CD4-positive, CD25-positive, alpha-beta regulatory T cell (primary cell): ENCODE measurements at places on chromosomes 5 and 9. TPM values are rescaled to one million over a fixed set of nuclear protein-coding genes. Genes with fewer than 3 reads are reported as not detected.
A peak's percentile ranks its signal among the peaks of the same experiment; 100 is the strongest.

DNA sequence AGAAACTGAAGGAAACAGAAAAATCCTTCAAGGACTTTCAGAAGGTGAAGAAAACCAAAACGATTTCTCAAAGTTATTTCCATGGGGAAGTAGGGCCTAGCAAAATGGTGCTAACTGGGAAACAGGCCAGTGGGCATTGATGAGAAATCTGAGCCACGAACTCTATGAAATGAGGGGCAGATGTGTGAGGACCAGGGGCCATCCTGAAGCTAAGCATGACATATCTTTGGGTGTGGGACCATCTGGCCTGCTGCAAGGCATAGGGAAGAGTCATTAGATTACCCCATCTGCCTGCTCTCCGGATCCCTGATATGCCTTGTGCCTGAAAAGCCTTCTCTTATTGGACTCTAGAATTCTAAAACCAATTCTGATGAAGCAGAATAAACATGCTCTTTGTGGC lies 143.8 kb downstream of the PALM2AKAP2 start:
- DNase-seq = no peak
- peaks cover 7% of the 10 kb centered on the region for H3K4me1 ChIP-seq
- H3K27ac ChIP-seq = no peak overlapping the region
- H3K36me3 ChIP-seq = no peaks in the 10 kb centered on the region
- no peak overlapping the region for H3K4me3 ChIP-seq

- DNase-seq = no peak
- H3K4me1 ChIP-seq = no peaks in the 10 kb centered on the region
- no peak overlapping the region for H3K27ac ChIP-seq
- no peaks in the 10 kb centered on the region for H3K27me3 ChIP-seq
- no peaks in the 10 kb centered on the region for H3K36me3 ChIP-seq
Observed at GRCh38 chr5:59837071-59837470, 56.5 kb downstream of the PDE4D start.

- H3K4me3 ChIP-seq = no peak overlapping the region
- H3K4me1 ChIP-seq = no peaks in the 10 kb centered on the region
- peaks cover 2% of the 10 kb centered on the region for H3K27me3 ChIP-seq
Observed at GRCh38 chr9:69936427-69936826, 107.2 kb upstream of the MAMDC2 start.

DNA sequence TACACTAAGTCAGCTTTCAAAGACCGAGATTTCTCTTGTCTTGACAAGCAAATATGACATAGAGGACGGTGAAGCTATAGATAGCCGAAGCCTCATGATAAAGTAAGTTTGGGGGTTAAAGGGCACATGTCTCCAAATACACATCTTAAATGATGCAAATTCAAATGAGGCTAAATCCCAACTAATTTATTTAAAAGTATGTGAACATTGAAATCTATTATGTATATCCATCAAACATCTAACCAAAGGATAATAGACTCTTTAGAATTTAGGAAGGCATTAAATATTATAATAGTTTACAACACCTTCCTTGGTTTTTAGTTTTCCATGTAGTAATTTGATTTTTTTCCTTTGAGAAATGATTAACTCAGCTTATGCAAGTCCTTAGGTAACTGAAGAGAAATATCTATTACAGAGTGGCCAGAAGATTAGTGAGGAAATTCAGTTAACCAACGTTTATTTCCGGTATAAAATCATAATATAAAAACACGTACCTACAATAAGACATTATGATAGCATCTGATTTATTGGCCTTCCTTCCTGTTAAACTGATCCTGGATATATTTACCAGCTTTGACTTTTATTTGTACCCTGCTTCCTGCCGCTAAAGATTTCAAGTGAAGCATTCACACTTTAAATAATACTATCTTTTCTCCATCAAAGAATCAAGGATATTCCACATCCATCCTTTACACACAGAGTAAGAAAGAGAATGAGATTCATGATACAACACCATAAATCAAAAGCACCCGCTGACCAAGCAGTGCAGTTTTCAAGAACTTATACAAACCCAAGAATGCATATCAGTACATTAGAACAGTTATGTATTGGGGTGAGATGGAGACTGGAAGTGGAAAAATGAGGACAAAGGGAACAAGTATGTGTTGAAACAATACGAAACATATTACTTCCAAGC lies 31.9 kb upstream of the F2R start:
- DNase-seq = no peak
- peaks cover 74% of the 10 kb centered on the region for H3K36me3 ChIP-seq
- H3K4me1 ChIP-seq = no peaks in the 10 kb centered on the region
- H3K4me3 ChIP-seq = no peak overlapping the region
- no peak overlapping the region for H3K27ac ChIP-seq

GRCh38 chr9:137411645-137412380 lies 11.1 kb downstream of the EXD3 start:
- H3K4me3 ChIP-seq = no peak overlapping the region
- H3K27ac ChIP-seq = no peak overlapping the region
- no peaks in the 10 kb centered on the region for H3K36me3 ChIP-seq
- peaks cover 24% of the 10 kb centered on the region for H3K4me1 ChIP-seq
- DNase-seq = peak; percentile 57

DNA sequence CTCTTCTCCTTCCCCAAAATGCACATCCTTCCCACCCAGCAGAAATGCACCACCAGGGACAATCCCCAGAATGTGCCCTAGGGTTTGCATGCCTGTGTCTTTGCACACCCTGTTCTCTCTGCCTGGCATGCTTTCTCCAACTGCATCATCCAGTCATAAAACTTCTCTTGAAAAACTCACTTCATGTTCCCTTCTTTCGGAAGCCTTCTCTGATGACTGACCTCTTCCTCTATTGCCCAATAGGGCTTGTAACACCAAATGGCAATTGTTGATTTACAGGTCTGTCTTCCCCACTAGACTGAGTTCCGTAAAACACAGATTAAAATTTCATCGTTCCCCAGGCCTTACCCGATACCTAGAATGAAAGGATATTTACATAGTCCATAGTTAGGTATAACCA lies 83.1 kb upstream of the SPOCK1 start:
- no peaks in the 10 kb centered on the region for H3K36me3 ChIP-seq
- DNase-seq = no peak
- H3K27ac ChIP-seq = no peak overlapping the region
- no peaks in the 10 kb centered on the region for H3K27me3 ChIP-seq

DNA sequence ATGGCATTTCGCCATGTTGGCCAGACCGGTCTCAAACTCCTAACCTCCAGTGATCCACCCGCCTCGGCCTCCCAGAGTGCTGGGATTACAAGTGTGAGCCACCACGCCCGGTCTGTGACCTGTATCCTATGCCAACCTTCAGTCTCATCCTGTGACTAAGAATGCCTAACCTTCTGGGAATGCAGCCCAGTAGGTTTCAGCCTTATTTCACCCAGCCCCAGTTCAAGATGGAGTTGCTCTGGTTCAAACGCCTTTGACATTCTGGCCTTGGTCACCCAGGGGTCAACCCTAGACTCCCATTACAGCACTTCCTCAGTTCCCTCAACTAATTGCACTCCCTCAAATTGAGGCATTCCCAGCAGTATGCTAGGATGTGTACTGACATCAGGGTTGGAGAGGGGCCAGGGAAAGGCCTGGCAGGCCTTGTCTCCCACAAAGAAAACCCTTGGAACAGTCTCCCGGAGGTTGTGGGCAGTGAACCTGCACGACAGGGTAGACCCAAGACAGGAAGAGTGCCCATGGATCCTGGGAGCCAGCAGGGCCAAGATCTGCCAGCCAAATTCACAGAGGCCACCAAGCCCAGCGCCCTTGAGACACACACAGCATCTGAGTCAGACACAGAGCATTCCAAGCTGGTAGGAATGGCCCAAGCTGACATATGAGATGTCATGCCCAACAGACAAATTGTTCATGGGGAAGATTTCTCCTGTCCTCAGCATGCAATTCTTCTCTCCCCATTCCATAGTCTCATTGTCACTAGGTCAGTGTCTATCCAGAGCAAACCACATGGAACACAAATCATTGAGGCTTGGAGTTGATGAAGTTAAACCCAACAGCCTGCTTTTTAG lies 24.9 kb upstream of the SMU1 start:
- no peak overlapping the region for H3K4me3 ChIP-seq
- no peak overlapping the region for H3K27ac ChIP-seq
- no peaks in the 10 kb centered on the region for H3K36me3 ChIP-seq
- no peaks in the 10 kb centered on the region for H3K4me1 ChIP-seq
- DNase-seq = no peak

- H3K4me1 ChIP-seq = no peaks in the 10 kb centered on the region
- H3K27me3 ChIP-seq = peaks cover 2% of the 10 kb centered on the region
- DNase-seq = no peak
- no peaks in the 10 kb centered on the region for H3K36me3 ChIP-seq
- H3K27ac ChIP-seq = no peak overlapping the region
- H3K4me3 ChIP-seq = no peak overlapping the region
Observed at GRCh38 chr9:19028835-19029451, 4.1 kb downstream of the SAXO1 start.

DNA sequence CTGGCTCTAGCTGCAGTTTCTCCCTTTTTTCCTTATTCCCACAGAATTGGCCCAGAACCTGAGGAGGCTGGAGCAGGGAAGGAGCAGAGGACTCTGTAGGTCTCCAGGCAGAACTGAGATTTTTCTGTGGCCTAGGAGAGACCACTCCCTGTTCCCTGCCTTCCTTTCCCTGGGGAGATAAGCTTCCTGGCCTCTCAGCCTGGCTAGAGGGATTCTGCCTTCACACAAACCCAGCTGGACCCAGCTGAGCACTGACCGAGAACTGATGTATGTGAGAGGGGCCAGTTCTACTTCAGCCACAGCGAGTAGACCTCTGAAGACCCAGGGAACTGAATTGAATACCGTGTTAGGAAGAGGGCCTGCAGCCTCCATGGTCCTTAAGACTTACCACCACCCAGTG lies 48.0 kb downstream of the RUSC2 start:
- H3K4me3 ChIP-seq = no peak overlapping the region
- H3K4me1 ChIP-seq = no peaks in the 10 kb centered on the region
- no peak overlapping the region for H3K27ac ChIP-seq
- H3K36me3 ChIP-seq = no peaks in the 10 kb centered on the region
- H3K27me3 ChIP-seq = peaks cover 3% of the 10 kb centered on the region

DNA sequence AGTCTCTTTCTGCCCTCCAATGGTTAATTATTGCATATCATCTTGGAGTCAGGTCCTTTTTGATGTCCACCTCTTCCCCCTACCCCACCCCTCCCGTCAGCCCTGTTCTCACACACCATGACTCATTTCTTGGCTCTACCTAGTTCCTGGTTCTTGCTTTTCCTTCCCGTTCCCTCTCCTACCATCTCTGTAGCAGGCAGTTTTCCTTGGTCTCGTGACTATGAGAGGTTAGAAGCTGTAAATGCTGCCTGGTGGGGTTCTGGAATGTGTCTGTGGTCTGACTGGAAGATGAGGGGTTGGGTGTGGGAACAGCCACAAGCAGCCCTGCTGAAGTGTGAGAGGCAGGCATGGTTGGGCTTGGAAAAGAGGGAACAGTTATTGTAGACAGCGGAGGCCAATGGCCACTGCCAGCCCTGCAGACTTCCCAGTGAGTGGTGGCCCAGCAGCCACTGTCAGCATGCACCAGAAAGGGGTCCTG lies 18.2 kb downstream of the SLC22A5 start:
- no peaks in the 10 kb centered on the region for H3K36me3 ChIP-seq
- no peaks in the 10 kb centered on the region for H3K27me3 ChIP-seq
- peaks cover 15% of the 10 kb centered on the region for H3K4me1 ChIP-seq
- H3K27ac ChIP-seq = no peak overlapping the region
- H3K4me3 ChIP-seq = no peak overlapping the region
- DNase-seq = no peak

DNA sequence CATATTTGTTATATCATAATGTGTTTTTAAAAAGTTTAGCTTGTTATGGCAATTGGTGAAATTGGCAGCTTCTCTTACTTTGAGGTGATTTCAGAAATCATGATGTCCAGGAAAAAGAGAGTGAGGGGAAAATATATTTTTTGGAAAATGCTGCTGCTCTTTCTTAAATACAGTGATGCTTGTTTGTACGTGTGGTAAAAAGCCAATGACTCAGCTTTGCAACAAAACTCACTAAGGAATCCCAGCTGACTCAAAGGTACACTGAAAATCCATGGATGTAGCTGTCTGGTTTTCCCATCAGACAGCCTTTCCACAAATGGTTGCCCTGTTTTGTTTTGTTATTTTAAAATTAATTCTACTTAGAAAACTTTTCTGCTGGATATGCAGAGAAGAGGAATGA lies 306.4 kb upstream of the PAPPA start:
- no peak for DNase-seq
- H3K36me3 ChIP-seq = no peaks in the 10 kb centered on the region
- H3K27ac ChIP-seq = no peak overlapping the region
- H3K4me1 ChIP-seq = no peaks in the 10 kb centered on the region

DNA sequence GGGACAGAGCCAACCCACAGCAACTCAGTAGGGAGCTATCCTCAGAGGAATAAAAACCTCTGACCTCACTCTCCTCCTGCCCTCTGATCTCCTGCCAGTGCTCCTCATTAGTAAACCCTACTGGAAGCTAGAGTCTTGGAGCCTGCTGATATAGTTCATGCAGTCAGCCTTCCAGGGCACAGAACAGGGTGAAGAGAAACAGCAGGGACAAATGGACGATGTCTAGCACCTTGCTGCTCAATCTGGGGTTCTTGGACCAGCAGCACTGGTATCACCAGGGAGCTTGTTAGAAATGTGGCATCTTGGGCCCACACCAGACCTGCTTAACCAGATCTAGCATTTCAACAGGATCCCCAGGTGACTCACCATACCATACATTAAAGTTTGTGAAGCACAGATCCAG lies 5.5 kb upstream of the GALNT12 start:
- peaks cover under 1% of the 10 kb centered on the region for H3K4me1 ChIP-seq
- no peaks in the 10 kb centered on the region for H3K36me3 ChIP-seq
- DNase-seq = no peak
- H3K4me3 ChIP-seq = no peak overlapping the region
- no peak overlapping the region for H3K27ac ChIP-seq

GRCh38 chr9:36392489-36392888 lies 7.6 kb downstream of the RNF38 start:
- H3K4me3 ChIP-seq = no peak overlapping the region
- DNase-seq = no peak
- no peaks in the 10 kb centered on the region for H3K27me3 ChIP-seq
- no peak overlapping the region for H3K27ac ChIP-seq
- peaks cover 48% of the 10 kb centered on the region for H3K4me1 ChIP-seq

- H3K27me3 ChIP-seq = no peaks in the 10 kb centered on the region
- no peak overlapping the region for H3K4me3 ChIP-seq
- no peak for DNase-seq
- no peak overlapping the region for H3K27ac ChIP-seq
- no peaks in the 10 kb centered on the region for H3K36me3 ChIP-seq
Observed at GRCh38 chr5:34673463-34674125, 17.5 kb downstream of the RAI14 start.

GRCh38 chr9:38486056-38486615 lies 61.9 kb upstream of the IGFBPL1 start:
- no peak overlapping the region for H3K27ac ChIP-seq
- H3K36me3 ChIP-seq = no peaks in the 10 kb centered on the region
- H3K27me3 ChIP-seq = no peaks in the 10 kb centered on the region

- H3K27me3 ChIP-seq = no peaks in the 10 kb centered on the region
- H3K4me1 ChIP-seq = peaks cover 28% of the 10 kb centered on the region
- DNase-seq = no peak
- no peak overlapping the region for H3K27ac ChIP-seq
- no peak overlapping the region for H3K4me3 ChIP-seq
Observed at GRCh38 chr5:80208381-80208780, 47.5 kb downstream of the SERINC5 start.

Gene INSL4
- total RNA-seq = not detected

Gene GAPT
- total RNA-seq = 1.1 TPM

Gene CXCL14
- total RNA-seq = not detected

Gene SPINK4
- not detected for total RNA-seq
